ENCODE measurements at places on chromosomes 2 and 18.

DNA sequence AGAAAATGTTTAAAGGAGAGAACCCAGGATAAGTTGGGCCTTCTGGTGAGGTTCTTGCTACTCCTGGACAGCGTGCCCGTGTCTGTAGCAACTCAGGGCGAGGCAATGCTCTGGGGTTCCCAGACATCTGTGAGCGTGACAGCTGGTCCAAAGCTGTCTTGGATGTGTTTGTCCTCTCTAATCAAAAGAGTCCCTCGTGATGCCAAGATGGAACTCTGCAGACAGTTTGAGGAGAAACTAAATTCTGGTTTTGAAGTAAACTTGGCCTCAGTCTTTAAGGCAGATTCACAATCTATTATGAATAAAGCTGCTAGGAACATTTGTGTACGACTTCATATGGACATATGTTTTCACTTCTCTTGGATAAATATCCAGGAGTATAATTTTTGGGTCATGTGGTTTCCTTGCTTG lies 47.3 kb downstream of the TMEM17 start:
- DNase-seq = no peak

DNA sequence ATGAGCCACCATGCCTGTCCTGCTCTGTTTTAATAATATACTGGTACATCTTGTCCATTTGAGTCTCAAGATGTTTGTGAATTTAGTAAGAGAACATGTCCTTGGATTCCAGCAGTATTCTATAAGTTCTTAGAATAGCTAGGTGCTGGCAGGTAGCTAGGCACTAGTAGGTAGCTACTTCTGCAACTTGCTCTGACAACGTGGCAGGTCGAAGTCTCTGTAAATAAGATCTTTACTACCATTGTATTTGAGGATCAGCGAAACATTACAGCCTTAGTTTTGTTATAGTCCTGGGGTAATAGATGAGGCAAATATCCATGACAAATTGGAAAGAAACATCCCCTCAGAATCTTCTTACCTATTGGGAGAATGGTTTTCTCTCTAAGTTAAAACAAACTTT lies 14.2 kb upstream of the PRELID3A start:
- no peak for DNase-seq

DNA sequence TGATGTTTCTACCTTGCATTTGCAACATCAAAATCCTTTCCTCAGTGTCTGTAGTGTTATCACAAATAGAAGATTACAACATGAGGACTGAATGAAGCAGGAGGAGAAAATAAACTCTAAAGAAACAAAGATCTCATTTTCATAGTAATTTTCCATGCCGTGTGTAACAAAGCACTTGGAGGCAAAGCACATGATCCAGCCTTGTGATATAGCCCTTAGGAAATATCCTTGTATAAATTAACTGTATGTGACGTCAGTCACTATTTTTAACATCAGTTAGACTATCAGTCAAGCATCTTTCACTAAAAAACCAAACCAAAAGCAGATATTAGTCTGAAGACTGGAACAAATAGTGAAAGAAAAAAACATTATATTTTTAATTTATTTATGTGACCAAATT lies 492.1 kb upstream of the CNTNAP5 start:
- DNase-seq = no peak

DNA sequence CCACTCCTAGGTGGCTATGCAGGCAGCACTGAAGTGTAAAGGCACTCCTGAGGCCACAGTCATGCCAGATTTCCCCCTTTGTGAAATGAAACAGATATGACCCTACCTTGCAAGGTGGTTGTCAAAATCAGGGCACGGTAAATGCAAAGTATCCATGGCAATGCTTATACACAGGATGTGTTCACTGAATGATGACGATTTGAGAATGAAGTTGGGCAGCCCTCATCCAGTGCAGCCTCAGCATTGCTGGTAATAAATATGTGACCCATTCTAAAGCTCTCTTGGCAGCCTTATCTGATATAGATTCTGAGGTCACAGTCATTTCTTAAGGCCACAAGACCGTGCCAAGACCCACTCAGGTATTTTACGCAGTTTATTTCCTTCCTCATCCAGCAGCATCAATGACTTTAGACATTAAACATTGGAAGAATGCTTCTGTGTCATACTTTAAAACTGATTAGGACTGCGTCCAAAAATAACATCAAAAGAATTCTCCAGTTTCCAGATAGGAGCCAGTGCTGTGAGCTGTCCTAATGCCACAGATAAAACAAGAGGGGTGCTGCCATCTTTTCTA lies 125.5 kb upstream of the SERTAD2 start:
- no peak for DNase-seq
